ENCODE measurements at places on chromosomes 4 and X. TPM values are rescaled to one million over a fixed set of nuclear protein-coding genes. Genes with fewer than 3 reads are reported as not detected.

DNA sequence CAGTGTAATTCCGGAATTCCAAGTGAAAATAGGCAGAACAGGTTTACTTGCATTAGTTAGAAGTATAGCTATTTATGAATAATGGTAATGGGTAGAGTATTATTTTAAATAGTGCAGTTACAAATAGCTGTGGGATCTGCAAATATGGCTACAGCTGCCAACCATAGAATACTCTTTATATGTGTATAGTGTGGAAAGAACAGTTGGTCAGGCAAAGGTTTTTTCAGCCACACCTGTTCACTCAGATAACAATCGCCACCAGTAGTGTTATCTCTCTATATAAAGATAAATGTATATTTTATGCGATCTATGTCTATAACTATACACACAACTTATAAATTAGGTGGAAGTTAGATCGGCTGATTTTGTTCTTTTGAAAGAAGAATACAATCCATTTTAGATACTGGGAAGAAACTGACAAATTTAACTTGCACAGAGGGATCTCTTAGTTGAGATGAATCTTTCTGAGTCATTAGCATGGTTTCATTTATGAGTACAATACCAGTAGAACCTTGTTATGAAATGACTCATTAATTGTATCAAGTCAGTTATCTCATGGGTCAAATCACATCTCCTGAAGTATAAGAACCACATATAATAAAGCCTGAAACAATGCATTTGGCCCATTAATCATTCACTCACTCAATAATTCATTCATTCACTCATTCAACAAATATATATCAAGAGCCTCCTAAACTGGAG is 100.9 kb upstream of the NR3C2 start:
- no peak for DNase-seq

ZNF182 gene
- polyA plus RNA-seq: 9.4 TPM

DNA sequence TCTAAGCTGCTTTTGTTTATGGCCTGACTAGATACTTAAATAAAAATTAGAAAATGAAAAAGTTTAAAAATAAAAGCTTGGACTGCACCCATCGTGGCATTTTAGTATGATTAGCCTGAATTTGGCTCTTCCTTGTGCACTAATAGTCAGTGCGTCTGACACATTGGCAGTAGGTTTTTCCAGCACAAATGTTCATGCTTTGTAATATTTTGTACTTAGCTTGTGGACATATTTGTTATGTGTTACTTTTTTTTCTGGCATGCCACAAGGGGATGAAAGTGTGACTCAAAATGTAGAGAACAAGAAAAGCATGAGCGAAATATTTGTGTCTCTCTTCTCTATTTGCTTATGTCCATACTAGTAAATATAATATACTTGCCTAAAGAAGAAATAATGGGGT is 359.3 kb downstream of the ADGRL3 start:
- no peak for DNase-seq

- DNase-seq: no peak
Observed at GRCh38 chrX:120299928-120300327, 11.3 kb downstream of the TMEM255A start.

- no peak for DNase-seq
Observed at GRCh38 chrX:134685668-134686067, 27.4 kb upstream of the PLAC1 start.

DOCK11 gene
- polyA plus RNA-seq: 17.5 TPM

RPA4 gene
- polyA plus RNA-seq: 0.49 TPM

- DNase-seq: no peak
Observed at GRCh38 chr4:141346144-141346543, 125.4 kb downstream of the ZNF330 start.

DNA sequence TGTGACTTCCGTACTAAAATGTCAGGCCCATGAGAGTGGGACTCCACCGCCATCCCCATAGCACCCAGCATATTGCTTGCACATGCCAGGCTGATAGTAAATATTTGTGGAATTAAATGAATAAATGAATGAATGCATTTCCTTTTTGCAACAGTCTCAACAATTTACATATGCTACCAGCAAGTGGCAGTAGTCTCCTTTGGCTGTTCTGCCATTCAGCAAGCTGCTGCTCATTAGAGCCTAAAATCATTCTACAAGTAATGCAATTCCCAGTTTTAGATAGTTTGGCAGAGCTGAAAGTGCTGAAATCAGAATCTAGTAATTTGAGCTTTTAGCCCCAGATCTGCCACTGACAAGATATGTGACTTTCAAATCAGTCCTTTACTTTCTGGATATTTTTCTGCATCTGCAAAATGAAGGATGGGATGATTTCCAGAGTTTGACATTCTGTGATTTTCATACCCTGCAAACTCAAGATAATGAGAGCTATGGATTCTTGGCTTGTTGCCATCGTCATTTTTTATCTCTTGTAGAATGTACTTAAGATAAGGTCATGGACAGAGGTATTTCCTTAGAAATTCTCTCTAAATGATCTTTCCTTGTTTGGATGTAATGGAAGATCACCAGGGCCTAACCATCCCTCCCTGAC is 35.7 kb upstream of the INTS6L start:
- DNase-seq: peak; percentile 25

DNA sequence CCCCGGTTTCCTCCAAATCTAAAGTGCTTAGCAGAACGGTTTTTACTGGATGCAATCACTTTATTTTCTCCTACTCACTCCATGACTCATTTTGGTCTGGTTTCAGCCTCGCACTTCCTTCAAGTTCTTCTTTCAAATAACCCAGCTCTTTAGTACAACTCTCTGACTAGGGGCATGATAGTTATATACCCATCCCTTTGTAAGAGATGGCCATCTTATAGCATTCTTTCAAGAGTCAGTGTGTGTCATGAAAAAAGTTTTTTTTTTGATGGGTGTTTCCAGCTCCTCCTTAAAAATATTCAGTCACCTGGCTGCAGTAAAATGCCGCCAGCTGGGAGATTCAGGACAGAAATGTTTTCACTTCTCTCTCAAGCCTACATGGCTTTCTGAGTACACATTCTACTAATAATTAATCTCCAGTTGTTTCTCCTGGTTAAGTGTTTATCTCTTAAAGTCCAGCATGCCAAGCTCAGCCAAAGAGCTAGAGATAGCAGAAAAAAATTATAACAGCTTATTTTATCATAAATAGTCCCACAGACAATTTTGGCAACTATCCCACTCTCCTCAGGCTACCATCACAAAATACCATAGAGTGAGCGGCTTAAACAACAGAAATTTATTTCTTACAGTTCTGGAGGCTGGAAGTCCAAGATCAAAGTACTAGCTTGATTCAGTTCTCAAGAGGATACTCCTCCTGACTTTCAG is 139.3 kb downstream of the GASK1B start:
- DNase-seq: no peak

DNA sequence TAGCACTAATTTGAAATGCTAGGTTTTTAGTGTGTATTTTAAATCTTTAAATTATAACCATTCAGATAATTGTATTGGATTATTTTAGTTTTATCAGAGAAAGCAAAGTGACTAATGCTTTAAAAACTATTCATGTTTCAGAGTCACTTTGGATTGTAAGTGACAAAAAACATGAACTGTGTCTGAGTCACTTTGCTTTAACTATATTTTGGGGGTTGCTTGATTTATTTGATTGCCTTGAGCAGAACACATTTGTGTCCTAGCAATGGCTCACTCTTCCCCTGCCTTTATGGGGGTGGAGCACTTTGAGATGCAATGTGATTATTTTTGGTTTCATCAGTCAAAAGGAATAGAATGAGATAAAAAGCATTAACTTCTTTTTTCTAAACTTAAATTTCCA is 188.4 kb upstream of the ARX start:
- DNase-seq: no peak

DNA sequence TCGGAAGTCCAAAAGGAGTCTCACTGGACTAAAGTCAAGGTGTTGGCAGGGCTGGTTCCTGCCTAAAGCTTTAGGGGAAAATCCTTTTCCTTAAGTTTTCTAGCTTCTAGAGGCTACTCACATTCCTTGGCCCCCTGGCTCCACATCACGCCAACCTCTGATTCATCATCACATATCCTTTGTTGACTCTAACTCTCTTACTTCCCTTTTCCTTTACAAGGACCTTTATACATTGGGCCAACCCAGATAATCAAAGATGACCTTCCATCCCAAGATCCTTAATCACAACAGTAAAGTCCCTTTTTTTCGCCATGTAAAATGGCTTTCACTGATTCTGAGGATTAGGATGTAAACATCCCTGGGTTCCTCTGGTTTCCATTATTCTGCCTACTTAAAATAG is 146.4 kb upstream of the DCAF8L1 start:
- no peak for DNase-seq
